ENCODE measurements at places on chromosomes 1 and 21.

GRCh38 chr1:244296447-244296846 is 155.3 kb downstream of the ADSS2 start:
- H3K4me3 ChIP-seq: no peak overlapping the region
- no peaks in the 10 kb centered on the region for H3K27me3 ChIP-seq
- H3K36me3 ChIP-seq: no peaks in the 10 kb centered on the region
- no peak for DNase-seq
- H3K27ac ChIP-seq: no peak overlapping the region
- H3K4me1 ChIP-seq: no peaks in the 10 kb centered on the region

GRCh38 chr1:109482791-109483671 is 674 bp upstream of the ATXN7L2 start:
- H3K36me3 ChIP-seq: no peaks in the 10 kb centered on the region
- peak overlapping the region; percentile 90 for H3K4me3 ChIP-seq
- no peaks in the 10 kb centered on the region for H3K27me3 ChIP-seq
- H3K27ac ChIP-seq: no peak overlapping the region
- DNase-seq: peak; percentile 35
- peaks cover 7% of the 10 kb centered on the region for H3K4me1 ChIP-seq

DNA sequence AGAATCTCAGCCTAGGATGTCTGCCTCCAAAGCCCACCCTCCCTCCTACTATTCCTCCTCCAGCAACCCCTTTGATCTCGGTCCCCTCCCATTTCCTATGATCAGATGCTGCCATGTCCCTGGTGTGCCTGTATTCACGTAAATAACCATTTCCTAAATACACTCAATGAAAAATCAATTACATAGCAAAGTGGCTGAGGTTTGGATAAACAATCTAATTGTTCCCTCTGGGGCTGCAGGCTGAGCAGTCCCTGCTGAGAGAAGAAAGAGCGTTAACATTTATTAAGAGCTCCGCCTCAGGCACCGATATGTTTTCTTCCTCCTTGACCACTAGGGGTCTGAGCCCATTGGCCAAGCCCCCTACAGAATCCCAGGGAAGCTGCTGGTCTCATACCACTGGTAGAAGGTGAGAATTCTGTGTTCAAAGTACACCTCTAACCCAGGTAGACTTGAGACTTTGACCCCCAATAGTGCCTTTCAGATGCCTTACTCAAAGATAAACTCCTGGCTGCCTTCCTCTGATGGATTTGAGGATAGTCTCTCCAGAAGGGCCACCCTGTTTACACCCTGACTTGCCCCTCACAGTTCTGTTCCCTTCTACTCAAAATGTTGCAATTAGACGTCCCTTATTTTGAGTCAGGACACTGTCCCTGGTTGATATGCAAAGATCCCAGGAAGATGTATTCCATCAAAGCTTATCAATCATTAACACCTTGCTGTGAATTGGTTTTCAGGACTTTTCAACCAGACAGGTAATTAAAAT is 33.9 kb upstream of the CAMK1G start:
- H3K36me3 ChIP-seq: no peaks in the 10 kb centered on the region
- H3K4me1 ChIP-seq: no peaks in the 10 kb centered on the region
- no peak overlapping the region for H3K4me3 ChIP-seq
- DNase-seq: no peak
- H3K27ac ChIP-seq: no peak overlapping the region

DNA sequence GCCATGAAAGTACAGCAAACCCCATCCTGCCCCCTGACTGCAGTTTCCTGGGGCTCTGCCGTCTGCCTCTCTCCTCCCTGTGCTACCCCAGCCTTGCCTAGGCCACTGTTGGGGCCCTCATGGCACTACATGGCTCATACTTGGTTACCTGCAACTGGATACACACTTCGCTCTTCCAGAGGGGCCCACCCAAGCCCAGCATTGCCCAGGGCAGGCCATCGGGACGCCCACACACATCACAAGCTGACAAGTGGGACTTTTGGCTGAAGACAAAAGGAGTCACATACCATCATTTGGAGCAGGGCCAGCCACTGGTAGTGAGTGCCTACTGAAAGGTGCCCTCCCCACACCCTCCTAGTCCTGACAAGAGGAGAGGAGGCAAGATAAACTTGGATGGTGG is 82.8 kb downstream of the CD247 start:
- H3K4me1 ChIP-seq: no peaks in the 10 kb centered on the region
- no peaks in the 10 kb centered on the region for H3K27me3 ChIP-seq
- H3K36me3 ChIP-seq: no peaks in the 10 kb centered on the region
- no peak for DNase-seq

DNA sequence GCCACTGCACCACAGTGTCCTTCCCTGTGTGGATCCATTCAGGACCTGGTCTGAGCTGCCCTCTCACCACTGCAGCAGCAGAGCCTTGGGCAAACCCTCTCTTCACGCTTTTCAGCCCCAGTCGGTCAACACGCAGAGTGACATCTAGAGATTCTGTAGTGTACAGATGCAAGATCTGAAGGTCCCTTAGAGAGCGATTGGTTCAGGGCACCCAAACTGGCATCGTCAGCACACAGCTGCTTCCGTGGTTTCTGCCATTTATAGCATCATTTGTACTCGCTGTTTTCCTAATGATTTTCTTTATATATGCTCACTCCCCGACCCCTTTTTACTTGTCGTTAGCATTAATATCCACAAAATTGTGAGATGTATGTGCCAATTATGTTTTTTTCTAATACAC is 1.5 kb upstream of the ASCL5 start:
- no peak overlapping the region for H3K4me3 ChIP-seq
- H3K4me1 ChIP-seq: no peaks in the 10 kb centered on the region
- no peak for DNase-seq
- H3K27me3 ChIP-seq: peaks cover 26% of the 10 kb centered on the region
- no peaks in the 10 kb centered on the region for H3K36me3 ChIP-seq
- H3K27ac ChIP-seq: no peak overlapping the region

- peak overlapping the region; percentile 53 for H3K27ac ChIP-seq
- peaks cover 42% of the 10 kb centered on the region for H3K4me1 ChIP-seq
- DNase-seq: peak; percentile 87
Measured at GRCh38 chr1:84598846-84599741, 24.9 kb upstream of the CTBS start.

DNA sequence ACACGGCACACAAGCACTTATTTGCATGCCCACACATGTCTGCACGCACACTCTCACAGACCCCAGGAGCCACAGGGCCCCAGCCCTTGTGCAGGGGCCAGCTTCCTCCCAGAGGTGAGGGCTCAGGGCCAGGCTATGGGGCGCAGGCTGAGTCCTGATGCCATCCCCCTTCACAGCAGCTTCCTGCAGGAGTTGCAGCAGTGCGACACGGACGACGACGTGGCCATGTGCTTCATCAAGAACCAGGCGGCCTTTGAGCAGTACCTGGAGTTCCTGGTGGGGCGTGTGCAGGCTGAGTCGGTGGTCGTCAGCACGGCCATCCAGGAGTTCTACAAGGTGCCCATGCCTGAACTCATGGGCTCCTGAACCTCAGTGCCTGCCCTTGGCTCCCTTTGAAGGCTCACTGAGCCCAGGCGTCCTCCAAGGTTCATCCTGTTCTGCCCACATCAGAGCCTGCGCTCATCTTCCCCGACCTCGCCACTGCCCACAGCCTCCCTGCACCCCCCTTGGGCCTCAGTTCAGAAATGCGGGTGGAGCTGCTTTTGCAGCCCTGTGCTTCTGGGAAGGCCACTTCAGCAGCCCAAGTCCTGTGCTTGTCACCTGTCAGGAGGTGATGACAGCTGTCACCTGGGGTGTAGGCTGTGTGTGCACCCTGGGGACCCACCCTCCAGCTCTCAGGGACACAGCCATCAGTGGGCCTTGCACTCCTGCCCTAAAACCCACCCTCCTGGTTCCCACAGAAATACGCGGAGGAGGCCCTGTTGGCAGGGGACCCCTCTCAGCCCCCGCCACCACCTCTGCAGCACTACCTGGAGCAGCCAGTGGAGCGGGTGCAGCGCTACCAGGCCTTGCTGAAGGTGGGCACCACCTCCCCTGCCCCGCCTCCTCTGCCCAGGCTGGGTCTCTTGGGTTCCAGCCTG is 66.6 kb downstream of the TRIM11 start:
- no peaks in the 10 kb centered on the region for H3K36me3 ChIP-seq
- no peak overlapping the region for H3K27ac ChIP-seq
- DNase-seq: no peak
- no peak overlapping the region for H3K4me3 ChIP-seq

GRCh38 chr1:79633456-79633855 is 626.9 kb upstream of the ADGRL4 start:
- no peak overlapping the region for H3K27ac ChIP-seq
- H3K27me3 ChIP-seq: no peaks in the 10 kb centered on the region
- peaks cover 9% of the 10 kb centered on the region for H3K4me1 ChIP-seq
- H3K36me3 ChIP-seq: no peaks in the 10 kb centered on the region
- H3K4me3 ChIP-seq: no peak overlapping the region

- no peaks in the 10 kb centered on the region for H3K36me3 ChIP-seq
- H3K27ac ChIP-seq: no peak overlapping the region
- DNase-seq: peak; percentile 59
- H3K4me1 ChIP-seq: peaks cover 4% of the 10 kb centered on the region
- H3K4me3 ChIP-seq: no peak overlapping the region
Measured at GRCh38 chr1:10186331-10187025, 23.9 kb upstream of the KIF1B start.

GRCh38 chr1:203149188-203149840 is 21.8 kb downstream of the ADORA1 start:
- H3K4me3 ChIP-seq: no peak overlapping the region
- H3K27me3 ChIP-seq: no peaks in the 10 kb centered on the region
- no peak overlapping the region for H3K27ac ChIP-seq
- DNase-seq: no peak

- no peak for DNase-seq
- H3K36me3 ChIP-seq: no peaks in the 10 kb centered on the region
- peaks cover 13% of the 10 kb centered on the region for H3K27me3 ChIP-seq
- no peak overlapping the region for H3K4me3 ChIP-seq
- no peaks in the 10 kb centered on the region for H3K4me1 ChIP-seq
Measured at GRCh38 chr21:34360488-34361241, 3.1 kb upstream of the KCNE2 start.

GRCh38 chr1:66535853-66536252 is 1.9 kb downstream of the SGIP1 start:
- no peak overlapping the region for H3K27ac ChIP-seq
- no peaks in the 10 kb centered on the region for H3K27me3 ChIP-seq
- peaks cover 15% of the 10 kb centered on the region for H3K4me1 ChIP-seq
- no peaks in the 10 kb centered on the region for H3K36me3 ChIP-seq

Measured in GM23248 (cell line).